Posterior vena cava (tissue), 2 donors: ENCODE measurements at places on chromosomes 16 and 17. TPM values are rescaled to one million over a fixed set of nuclear protein-coding genes. Genes with fewer than 3 reads are reported as not detected.

KRT17 gene
- 2.8 TPM for total RNA-seq

SMYD4 gene
- total RNA-seq: 19.7 TPM

PPY gene
- total RNA-seq: not detected

PIRT gene
- total RNA-seq: not detected

ZNF768 gene
- total RNA-seq: 21.9 TPM

ITGA2B gene
- total RNA-seq: 1.4 TPM

CNGB1 gene
- not detected for total RNA-seq

RNF112 gene
- total RNA-seq: 12.6 TPM

CACNA1G gene
- 4.4 TPM for total RNA-seq

TEX14 gene
- total RNA-seq: 0.10 TPM

SLC13A2 gene
- total RNA-seq: not detected

RGS11 gene
- 10.6 TPM for total RNA-seq

KIFC3 gene
- 63.9 TPM for total RNA-seq

IL17C gene
- total RNA-seq: not detected

UTP4 gene
- total RNA-seq: 36.9 TPM

KRTAP3-1 gene
- total RNA-seq: not detected

CHRNE gene
- 1.5 TPM for total RNA-seq

KRTAP2-3 gene
- total RNA-seq: not detected

KRTAP9-8 gene
- not detected for total RNA-seq

SEPTIN12 gene
- not detected for total RNA-seq

TADA2A gene
- total RNA-seq: 20.2 TPM

ACSM3 gene
- 3.6 TPM for total RNA-seq

CCR7 gene
- total RNA-seq: 0.62 TPM

HASPIN gene
- not detected for total RNA-seq

SLC16A13 gene
- total RNA-seq: 1.5 TPM

GLG1 gene
- 143 TPM for total RNA-seq

CEMP1 gene
- not detected for total RNA-seq

PRSS21 gene
- not detected for total RNA-seq

DNAI2 gene
- total RNA-seq: not detected

MYH13 gene
- total RNA-seq: not detected

TMEM92 gene
- total RNA-seq: 0.33 TPM

NPIPB6 gene
- total RNA-seq: 3.4 TPM

GCGR gene
- not detected for total RNA-seq

RMI2 gene
- 1.4 TPM for total RNA-seq

FNDC8 gene
- total RNA-seq: not detected

KRTAP4-6 gene
- not detected for total RNA-seq

UBE2I gene
- total RNA-seq: 68.4 TPM

SPN gene
- 3.7 TPM for total RNA-seq

CLCN7 gene
- total RNA-seq: 52.6 TPM

CACNA1H gene
- total RNA-seq: 79.2 TPM

ZNF263 gene
- total RNA-seq: 21.2 TPM

MYLK3 gene
- total RNA-seq: 0.29 TPM

SYNRG gene
- total RNA-seq: 24.3 TPM

CHST5 gene
- not detected for total RNA-seq

KCNH4 gene
- 0.33 TPM for total RNA-seq
